ENCODE measurements at places on chromosomes 16 and 17.

DNA sequence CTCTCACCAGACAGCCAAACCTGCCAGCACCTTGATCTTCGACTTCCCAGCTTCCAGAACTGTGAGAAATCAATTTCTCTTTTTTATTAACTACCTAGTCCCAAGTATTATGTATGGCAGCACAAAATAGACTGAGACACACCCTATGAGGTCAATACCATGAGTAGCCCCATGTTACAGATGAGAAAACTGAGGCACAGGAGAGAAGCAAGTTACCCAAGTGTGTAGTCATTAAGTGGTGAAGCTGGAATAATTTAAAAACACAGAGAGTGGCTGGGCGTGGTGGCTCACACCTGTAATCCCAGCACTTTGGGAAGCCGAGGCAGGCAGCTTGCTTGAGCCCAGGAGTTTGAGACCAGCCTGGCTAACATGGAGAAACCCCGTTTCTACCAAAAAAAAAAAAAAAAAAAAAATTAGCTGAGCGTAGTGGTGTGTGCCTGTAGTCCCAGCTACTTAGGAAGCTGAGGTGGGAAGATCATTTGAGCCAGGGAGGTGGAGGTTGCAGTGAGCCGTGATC is 4.9 kb downstream of the NQO1 start:
- DNase-seq = no peak

DNA sequence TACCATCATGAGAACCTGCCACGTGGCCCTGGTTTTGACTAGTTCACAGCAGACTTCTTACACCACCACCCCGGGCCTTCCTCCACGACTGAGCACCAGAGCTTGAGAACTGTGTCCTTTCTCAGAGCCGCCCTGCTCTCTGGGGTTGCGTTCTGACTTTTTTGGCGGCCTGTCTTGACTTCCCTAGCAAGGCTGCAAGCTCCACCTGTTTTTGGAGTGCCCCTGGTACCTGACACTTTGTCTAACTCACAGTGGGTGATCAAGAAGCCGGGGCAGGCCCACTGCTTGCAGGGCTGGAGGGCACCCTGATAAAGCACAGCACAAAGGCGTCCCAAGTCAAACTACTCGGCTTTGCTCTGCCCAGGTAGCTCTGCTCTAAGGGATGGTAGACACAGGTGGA is 154.3 kb downstream of the SDK2 start:
- DNase-seq = no peak

- no peak for DNase-seq
Measured at GRCh38 chr17:56499799-56500388, 93.6 kb upstream of the NOG start.

- no peak for DNase-seq
Measured at GRCh38 chr16:89476811-89477261, 13.5 kb downstream of the ANKRD11 start.

DNA sequence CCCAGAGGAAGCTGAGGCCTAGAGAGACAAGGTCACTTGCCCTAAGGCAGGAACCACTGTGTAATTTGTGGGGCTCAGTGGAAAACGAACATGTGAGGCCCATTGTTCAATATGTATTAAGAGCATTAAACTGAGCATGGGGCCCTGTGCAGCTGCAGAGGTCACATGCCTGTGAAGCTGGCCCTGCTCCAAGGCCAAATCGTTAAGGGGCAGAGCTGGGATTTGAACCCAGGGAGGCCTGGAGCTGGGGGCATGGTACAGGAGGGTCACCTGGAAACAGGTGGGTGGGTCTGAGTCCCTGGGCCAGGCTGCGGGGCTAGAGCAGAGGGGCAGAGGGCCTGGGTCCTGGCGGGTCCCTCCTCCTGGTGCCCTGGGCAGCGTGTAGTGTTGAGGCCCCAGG is 19.7 kb downstream of the C16orf74 start:
- no peak for DNase-seq

GRCh38 chr16:19863990-19864389 is 20.7 kb downstream of the GPRC5B start:
- DNase-seq = no peak

GRCh38 chr16:67878846-67879245 is 5.8 kb upstream of the NRN1L start:
- DNase-seq = no peak

DNA sequence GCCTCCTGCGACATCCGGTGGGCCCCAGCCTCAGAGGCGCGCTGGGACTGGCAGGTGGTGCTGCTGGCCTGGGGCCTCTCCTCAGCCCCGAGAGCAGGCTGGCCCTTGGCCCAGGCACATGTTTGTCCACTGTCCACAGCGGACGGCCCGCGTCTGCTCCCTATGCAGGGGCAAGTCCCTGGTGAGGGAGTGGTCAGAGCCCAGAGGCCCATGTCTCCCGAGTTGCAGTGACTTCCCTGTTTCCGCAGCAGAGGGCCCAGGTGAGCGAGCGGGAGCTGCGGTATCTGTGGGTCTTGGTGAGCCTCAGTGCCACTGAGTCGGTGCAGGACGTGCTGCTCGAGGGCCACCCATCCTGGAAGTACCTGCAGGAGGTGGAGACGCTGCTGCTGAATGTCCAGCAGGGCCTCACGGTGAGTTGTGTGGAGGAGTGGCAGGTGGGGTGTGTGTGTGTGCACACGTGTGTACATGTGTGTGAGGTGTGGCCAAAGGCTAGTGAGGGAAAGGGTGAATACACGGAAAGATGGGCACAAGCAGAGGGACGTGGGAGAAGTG is 10.4 kb downstream of the IL34 start:
- DNase-seq = no peak

- no peak for DNase-seq
Measured at GRCh38 chr17:43667947-43668348, 6.2 kb upstream of the MEOX1 start.

DNA sequence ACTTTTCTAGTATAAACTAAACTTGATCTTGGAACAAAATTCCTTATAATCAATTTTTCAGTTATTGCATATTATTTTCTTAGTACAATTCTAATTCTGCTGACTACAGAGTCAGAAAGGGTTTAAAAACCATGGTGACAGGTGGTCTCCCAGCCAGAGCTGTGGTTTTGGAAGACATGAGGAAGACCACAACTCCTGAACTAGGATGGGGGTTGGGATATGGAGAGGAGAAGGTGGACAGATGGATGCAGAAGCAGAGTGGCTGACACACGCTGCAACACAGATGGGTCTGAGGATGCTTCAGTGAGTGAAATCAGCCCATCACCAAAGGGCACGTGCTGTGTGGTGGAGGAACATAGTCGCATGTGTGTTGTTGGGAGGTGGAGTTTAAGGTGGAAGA is 187.7 kb downstream of the LGALS9B start:
- no peak for DNase-seq

DNA sequence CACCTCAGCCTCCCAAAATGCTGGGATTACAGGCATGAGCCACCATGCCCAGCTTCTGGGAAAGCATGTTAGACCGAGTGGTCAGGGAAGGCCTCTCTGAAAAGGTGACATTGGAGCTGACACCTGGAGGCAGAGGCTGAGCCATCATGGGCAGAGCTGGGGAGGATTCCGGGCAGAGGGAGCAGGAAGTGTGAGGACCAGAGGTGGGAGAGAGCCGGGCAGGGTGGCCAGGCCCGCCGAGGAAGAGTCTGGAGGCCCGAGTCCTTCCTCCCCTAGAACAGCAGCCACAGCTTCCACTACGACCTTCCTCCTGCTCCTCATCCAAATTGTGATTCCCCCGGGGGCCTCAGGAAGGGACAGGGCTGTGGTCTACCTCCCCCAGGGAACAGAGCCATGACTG is 74.7 kb downstream of the COG7 start:
- DNase-seq = no peak

- DNase-seq = no peak
Measured at GRCh38 chr16:75086281-75086680, 30.3 kb downstream of the LDHD start.

All from dorsolateral prefrontal cortex (tissue), 122 donors.